ENCODE measurements at places on chromosomes 2 and 18.

- DNase-seq = no peak
Observed at GRCh38 chr2:221458578-221458977, 113.5 kb downstream of the EPHA4 start.

DNA sequence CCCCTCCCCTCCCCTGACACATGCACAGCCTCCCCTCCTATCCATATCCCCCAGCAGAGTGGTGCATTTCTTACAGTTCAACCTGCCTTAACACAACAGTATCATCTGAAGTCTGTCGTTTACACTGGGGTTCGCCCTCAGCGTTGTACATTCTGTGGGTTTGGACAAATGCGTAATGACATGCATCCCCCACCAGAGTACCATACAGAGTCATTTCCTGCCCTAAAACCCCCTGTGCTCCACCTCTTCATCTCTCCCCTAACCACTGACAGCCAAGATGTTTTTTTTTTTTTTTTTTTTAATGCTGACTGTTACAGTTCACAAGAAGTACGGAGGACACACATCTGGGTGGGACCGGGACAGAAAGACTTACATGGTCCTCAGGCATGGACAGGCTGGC lies 22.6 kb downstream of the POMC start:
- DNase-seq = no peak

- peak; percentile 47 for DNase-seq
Observed at GRCh38 chr2:26692897-26693849, 651 bp downstream of the KCNK3 start.

- no peak for DNase-seq
Observed at GRCh38 chr2:137348301-137348700, 583.0 kb downstream of the THSD7B start.

GRCh38 chr2:227545990-227546389 lies 52.7 kb upstream of the SCYGR2 start:
- no peak for DNase-seq

GRCh38 chr18:46411867-46412690 lies 244.9 kb downstream of the LOXHD1 start:
- peak; percentile 19 for DNase-seq

DNA sequence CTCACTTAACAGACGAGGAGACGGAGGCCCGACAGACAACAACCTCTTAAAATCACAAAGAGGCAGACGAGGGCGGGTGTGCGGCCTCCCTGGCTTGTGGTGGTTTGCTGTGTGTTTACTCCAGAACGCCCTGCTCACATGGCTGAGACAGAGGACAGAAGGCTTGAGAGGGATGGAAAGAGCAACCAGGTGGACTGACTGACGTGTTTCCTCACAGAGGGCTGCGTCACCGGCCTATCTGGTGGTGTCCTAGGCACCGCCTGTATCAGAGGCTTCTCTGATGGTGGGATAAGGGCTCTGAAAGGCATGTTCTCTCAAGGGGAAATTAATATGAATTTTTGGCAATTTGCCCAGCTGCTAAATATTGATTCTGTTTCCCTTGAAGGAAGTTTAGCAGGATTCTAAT lies 47.0 kb upstream of the RALBP1 start:
- no peak for DNase-seq

- no peak for DNase-seq
Observed at GRCh38 chr18:34126121-34126520, 98.6 kb downstream of the NOL4 start.

DNA sequence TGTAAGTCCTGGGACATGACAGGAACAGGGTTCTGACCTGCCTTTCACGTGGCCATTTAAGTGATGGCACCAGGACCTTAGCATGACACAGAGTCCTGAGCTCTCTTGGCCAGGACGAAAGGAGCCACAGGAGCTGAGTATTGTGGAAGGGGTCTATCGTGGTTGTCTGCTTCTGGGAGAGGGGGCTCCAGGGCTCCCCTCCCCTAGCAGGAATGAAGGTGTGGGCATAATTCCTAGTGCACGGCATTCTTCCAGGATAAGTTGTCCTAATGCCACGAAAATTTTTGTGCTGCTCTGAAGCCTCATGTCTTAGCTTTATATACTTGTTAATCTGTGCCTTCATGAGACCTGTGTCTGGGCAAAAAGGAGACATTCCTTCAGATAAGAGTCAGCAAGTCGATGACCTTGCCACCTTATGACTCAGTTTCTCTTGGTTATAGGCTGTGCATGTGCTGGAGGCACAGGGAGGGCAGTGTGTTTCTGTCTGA lies 17.1 kb downstream of the GATA6 start:
- no peak for DNase-seq

DNA sequence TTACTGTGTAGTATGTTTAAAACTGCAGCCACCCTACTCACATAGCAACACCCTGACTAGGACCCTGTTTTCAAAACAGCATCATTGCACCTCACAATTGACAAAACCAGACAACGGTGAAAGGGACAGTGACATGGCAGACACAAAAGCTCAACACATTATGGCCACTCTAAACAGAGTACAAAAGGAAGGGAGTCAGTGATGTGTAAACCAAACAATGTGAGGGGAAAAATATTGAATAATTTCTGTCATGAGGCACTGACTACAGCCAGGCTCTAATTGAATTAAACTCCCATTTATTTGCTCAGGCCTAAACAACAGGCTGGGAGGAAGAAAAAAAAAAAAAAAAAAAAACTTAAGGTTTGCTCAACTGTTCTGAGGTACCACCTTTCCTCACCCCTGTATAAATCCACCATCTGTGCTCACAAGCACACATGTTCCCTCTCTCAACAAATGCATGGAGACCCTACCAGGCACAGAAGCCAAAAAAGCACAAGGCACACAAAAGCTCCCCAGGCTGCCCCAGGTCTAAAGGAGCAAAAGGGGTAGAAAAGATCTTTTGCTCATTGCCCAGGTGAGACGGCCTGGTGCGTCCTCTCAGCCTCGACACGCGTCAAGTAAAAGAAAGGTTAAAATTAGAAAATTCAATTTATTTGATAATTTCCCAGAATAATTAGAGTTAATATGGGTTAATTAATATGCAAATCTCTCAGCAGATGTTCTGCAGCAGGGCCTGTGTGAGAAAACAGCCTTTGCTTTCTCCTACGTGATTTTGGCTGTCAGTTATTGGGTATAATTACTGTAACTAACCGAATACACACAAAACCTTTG lies 80.9 kb downstream of the ZEB2 start:
- no peak for DNase-seq

DNA sequence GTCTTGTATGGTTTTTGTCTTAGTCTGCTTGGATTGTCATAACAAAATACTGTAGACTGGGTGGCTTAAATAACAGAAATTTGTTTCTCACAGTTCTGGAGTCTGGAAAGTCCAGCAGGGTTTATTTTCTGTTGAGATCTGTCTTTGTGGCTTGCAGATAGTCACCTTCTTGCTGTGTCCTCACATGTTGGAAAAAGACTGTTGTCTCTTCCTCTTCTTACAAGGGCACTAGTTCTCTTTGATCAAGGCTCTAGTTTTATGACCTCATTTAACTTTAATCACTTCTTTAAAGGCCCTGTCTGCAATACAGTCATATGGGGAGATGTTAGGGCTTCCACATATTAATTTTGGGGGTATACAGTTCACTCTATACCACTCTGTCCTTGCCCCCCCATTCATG lies 56.5 kb downstream of the NBEAL1 start:
- DNase-seq = no peak

DNA sequence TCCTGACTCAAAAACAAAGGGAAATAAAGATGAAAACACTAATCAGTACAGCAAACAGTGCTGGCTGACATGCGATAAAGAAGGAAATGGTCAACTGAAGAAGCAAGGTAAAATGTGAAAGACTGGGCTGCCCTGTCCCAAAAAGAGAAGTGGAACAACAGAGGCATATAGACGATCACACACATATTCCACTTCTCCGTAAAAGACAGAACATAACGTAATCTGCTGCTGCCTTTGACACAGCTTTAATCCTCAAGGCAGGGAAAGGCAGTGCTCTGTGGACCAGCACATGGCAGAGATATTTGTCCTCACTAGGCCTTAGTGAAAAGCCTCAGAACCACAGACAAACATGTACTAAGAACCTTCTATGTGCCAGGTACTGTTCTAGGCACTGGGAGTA lies 24.3 kb upstream of the REL start:
- no peak for DNase-seq

DNA sequence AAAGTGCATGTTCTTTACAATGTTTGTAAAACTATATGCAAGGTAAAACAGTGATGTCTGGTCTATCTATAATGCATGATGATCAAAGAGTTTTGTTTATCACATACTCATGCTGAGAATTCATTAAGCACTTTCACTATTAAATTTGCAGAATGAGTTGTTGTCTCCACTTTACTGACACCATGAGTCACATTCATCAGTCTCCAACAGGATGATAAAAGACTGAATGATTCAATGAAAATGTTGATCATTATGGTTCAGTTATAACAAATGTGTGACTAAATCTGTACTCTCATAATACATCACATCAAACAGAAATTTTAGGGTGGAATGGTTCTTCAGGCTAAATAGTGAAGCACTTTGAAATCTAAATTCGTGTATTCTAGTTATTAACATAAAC lies 129.0 kb downstream of the ERBB4 start:
- no peak for DNase-seq

DNA sequence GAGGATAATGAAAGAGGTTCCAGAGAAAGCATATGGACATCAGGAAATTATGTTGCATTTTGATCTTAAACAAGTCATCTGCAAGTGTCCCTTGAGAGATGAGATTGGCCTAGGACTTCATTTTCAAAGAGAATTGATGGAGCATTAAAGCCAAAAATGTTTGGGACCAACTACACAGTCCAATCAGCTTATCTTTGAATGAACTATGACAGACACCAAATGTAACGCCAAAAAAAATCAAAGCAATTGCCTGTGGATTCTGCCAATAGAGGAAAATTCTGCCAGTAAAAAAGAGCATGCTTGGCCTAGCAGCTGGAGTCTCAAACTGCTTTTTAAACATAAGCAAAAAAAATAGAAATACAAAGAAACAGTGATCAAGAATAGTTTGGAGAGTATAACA lies 594.5 kb upstream of the CHAC2 start:
- DNase-seq = no peak

DNA sequence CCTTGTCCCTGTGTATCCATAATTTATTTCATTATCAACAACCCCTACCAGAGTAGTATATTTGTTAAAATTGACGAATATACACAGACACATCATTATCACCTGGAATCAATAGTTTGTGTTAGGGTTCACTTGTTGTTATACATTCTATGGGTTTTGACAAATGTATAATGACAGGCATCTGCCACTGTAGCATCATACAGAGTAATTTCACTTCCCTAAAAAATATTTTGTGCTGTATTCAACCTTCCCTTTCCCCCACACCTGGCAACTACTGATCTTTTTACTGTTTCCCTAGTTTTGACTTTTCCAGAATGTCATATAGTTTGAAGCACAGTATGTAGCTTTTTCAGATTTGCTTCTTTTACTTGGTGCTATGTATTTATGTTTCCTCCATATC lies 132.0 kb downstream of the ZNF804A start:
- no peak for DNase-seq

GRCh38 chr18:80176334-80177073 lies 67.4 kb downstream of the ADNP2 start:
- no peak for DNase-seq

DNA sequence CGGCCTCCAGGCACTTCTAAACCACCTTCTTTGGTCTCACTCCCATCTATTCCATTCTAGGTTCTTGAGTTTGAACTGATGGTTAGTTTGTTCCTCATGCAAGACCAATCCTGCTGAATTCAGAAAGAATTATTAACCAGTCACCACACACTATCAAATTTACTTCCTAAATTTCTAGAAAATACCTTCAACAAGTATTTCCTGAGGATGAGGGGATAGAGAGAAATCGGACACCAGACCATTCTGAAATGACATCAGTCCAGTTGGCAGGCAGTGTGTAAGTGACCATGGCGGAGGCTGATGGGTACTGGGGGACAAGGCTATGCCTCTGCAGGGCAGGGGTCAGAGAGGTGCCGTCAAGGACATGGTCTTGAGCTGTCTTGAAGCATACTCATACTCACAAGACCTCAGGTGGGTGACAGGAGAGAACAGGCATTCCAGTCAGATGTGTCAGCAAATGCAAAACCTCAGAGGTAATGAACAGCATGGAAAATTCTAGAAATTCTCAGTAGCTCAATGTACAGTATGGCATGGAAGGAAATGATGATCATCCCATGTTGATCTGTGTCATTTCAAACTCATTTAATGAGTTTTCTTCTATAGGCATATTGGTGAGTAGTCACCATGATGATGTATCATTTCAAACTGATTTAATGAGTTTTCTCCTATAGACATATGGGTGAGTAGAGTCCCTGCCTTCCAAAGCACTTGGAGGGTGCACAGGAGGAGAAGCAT lies 119.6 kb downstream of the DDX1 start:
- DNase-seq = no peak

GRCh38 chr2:148338541-148338940 lies 306.0 kb upstream of the EPC2 start:
- DNase-seq = no peak

GRCh38 chr2:38514603-38515154 lies 88.0 kb downstream of the HNRNPLL start:
- no peak for DNase-seq

DNA sequence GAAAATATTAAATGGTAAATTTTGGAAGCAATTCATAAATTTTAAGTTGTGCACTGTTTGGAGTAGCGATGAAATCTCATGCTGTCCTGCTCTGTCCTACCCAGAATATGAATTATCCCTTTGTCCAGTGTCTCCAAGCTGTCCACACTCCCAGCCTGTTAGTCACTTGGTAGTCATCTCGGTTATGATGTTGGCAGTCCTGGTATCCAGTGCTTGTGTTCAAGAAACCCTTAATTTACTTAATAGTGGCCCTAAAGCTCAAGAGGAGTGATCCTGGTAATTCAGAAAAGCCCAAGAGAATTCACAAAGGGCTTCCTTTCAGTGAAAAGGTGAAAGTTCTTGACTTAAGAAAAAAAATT lies 71.8 kb upstream of the STAM2 start:
- no peak for DNase-seq

DNA sequence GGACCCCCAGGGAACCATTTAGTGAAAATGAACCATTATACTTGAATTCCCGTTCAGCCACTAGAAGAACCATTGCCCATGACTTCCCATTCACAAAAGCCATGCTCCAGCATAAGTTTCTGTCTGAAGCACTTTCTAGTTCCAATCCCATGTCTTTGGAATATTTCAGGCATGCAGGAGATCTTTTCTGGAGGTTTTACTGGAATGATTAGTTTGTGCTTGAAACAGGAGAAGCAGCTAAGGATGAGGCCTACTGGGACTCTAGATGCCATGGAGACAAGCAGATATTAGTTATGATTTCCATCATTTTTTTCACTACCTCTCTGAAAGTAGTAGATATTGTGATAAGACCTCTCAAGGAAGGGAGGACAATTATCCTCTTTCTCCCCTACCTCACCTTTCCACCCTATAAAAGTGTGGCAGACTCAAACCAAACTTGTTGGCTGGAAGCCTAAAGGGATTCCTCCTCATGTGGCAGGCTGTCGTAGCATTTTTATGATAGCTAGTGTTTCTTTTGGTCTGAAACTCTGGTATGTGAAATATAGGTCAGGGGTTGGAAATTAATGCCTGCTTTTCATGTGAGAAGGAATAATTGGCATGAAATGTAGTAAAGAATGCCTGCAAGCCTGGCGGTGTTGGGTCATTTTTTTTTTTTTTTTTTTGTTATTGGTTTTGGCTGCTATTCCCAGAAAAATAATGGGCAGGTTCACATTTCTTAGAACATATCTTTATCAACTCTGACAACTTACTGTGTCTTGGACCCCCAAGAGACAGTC lies 29.3 kb upstream of the MMADHC start:
- no peak for DNase-seq

- DNase-seq = no peak
Observed at GRCh38 chr2:240503375-240503774, 54.4 kb downstream of the ANKMY1 start.

- DNase-seq = no peak
Observed at GRCh38 chr2:223003191-223003590, 48.8 kb upstream of the KCNE4 start.

All from head of caudate nucleus (tissue), 42 donors.